Naive thymus-derived CD4-positive, alpha-beta T cell (primary cell): ENCODE measurements at places on chromosomes 16 and 17. TPM values are rescaled to one million over a fixed set of nuclear protein-coding genes. Genes with fewer than 3 reads are reported as not detected.

DNA sequence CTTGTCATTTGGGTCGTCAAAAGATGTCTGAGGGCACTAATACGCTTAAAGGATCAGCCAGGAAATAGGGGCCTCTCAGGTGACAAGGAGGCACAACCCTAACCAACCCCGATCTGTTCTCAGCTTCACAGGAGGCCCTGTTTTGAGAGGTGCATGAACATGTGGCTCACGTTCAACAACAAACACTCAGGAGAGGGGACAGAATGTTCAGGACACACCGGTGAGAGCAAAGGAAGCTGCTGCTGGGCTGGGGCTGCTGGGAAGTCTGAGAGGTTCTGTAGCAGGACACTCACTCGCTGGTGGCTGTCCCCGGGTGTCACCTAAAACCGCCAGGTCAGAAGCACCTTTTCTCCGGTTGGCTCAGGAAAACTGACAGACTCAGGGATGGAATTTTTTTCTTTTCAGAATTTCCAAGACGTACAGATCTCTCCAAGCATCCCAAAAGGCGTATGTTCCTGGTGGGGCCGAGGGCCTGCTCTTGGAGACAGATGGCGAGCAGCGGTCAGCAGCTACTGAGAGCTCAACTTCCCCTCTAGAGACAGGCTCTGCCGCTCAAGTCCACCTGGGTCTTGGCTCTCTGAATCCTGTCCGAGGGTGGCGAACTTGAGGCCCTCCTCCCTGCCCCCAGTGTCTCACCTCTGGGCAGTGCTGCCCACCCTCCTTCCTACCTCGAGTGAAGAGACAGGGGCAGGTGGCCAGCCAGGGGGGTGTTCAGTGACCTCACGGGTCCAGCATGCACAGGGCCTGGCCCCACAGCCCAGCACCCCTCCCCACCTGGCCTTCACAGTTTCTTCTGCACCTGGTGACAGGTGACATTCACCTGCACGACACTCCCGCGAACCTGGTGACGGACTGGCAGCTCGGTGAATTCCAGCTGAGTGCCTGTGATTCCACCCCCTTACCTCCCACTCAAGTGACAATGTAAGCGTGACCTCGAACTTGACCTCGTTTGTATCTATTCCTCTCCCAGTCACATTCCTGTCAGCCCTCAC lies 22.9 kb downstream of the CLUH start:
- no peaks in the 10 kb centered on the region for H3K4me1 ChIP-seq
- H3K27ac ChIP-seq = no peak overlapping the region
- DNase-seq = no peak
- H3K4me3 ChIP-seq = no peak overlapping the region
- H3K36me3 ChIP-seq = peaks cover 49% of the 10 kb centered on the region

The AKAP10 gene
- 50.5 TPM for total RNA-seq

- H3K27me3 ChIP-seq = no peaks in the 10 kb centered on the region
- no peaks in the 10 kb centered on the region for H3K4me1 ChIP-seq
- no peak overlapping the region for H3K27ac ChIP-seq
- no peaks in the 10 kb centered on the region for H3K36me3 ChIP-seq
Observed at GRCh38 chr16:13324851-13325250, 423.5 kb downstream of the SHISA9 start.

GRCh38 chr16:67383284-67383683 lies 10.0 kb downstream of the TPPP3 start:
- no peak overlapping the region for H3K27ac ChIP-seq
- no peak for DNase-seq
- H3K36me3 ChIP-seq = no peaks in the 10 kb centered on the region
- no peaks in the 10 kb centered on the region for H3K27me3 ChIP-seq

DNA sequence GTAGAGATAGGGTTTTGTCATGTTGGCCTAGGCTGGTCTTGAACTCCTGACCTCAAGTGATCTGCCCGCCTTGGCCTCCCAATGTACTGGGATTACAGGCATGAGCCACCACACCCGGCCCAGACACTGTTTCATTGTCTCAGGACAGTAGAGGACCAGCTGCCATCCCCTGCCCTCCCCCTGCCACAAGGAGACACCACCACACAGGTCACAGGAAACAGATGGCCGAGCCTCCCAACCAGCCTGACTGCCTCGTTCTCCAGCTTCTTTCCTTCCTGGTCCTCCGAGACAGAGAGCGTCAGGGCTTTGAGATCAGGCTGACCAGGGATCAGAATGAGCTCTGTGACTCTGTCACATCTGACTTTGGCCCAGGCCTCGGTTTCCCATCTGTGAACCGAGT lies 20.8 kb upstream of the RNPS1 start:
- H3K27me3 ChIP-seq = no peaks in the 10 kb centered on the region
- H3K27ac ChIP-seq = no peak overlapping the region
- no peak overlapping the region for H3K4me3 ChIP-seq
- no peaks in the 10 kb centered on the region for H3K4me1 ChIP-seq
- no peaks in the 10 kb centered on the region for H3K36me3 ChIP-seq
- no peak for DNase-seq

GRCh38 chr16:28858421-28858820 lies 5.2 kb upstream of the SH2B1 start:
- H3K27me3 ChIP-seq = no peaks in the 10 kb centered on the region
- DNase-seq = no peak
- H3K27ac ChIP-seq = no peak overlapping the region
- no peaks in the 10 kb centered on the region for H3K36me3 ChIP-seq
- H3K4me1 ChIP-seq = peaks cover 4% of the 10 kb centered on the region

DNA sequence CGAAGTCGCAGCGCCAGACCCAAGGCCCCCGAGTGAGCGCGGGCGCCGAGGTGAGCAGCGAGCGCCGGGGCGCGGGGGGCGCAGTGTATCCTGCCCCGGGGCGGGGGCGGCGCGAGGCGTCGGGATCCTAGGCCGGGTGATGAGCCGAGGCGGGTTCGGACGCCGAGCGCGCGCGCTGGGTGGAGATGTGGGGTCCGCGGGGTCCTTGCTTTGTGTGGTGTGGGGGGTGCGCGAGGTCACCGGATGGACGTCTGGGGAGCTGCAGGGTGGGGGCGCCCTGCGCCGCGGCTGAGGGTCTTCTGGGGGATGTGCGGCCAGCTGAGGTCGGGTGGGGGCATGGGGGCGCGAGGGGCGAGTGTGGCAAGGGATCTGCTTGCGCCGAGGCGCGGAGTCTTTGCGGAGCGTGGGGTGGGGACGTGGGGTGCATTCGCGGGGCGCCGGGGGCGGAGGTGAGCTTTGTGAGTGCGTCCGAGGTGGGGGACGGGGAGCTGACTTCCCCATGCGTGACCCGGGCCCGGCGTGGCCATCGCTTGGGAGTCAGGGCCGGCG lies 560 bp downstream of the RAI1 start:
- H3K4me3 ChIP-seq = peak overlapping the region; percentile 62
- H3K27me3 ChIP-seq = no peaks in the 10 kb centered on the region
- DNase-seq = peak; percentile 24

DNA sequence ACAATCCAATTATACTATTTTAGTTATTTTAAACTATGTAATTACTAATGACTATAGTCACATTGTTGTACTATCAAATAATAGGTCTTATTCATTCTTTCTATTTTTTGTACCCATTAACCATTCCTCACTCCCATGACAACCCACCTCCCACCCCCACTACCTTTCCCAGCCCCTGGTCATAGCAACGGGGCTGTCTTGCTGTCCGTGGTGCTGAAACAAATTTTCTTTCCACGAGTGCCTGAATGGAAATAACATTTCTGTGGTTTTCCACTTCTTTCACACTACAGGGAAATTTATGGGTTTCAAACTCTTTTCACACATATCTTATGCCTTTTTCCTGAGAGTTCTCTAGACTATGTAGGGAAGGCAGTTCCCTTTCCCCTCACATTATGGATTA lies 326.6 kb downstream of the PHKB start:
- no peak for DNase-seq
- no peak overlapping the region for H3K27ac ChIP-seq
- H3K4me1 ChIP-seq = no peaks in the 10 kb centered on the region
- no peaks in the 10 kb centered on the region for H3K27me3 ChIP-seq

DNA sequence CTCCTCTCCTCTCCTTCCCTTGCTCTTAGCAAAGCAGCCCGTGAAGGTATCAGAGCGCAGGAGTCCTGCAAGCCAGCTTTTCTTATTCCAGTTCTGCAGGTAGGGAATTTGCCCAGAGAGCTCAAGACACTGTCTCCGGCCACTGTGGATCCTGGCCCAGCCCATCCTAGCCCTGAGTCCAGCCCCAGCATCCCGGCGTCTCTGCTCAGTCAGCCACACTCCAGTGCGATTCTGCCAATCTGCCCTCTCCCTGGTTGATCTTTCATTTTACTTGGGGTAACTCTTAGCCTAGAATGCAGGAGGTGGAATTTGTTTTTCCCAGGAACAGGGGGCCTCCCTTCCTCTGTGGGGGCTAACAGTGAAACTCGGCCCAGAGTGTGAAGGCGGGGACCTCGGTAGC lies 176.9 kb upstream of the GSE1 start:
- H3K27ac ChIP-seq = no peak overlapping the region
- no peaks in the 10 kb centered on the region for H3K36me3 ChIP-seq
- DNase-seq = no peak
- H3K4me3 ChIP-seq = no peak overlapping the region
- no peaks in the 10 kb centered on the region for H3K27me3 ChIP-seq

The TAOK1 gene
- 68.6 TPM for total RNA-seq

DNA sequence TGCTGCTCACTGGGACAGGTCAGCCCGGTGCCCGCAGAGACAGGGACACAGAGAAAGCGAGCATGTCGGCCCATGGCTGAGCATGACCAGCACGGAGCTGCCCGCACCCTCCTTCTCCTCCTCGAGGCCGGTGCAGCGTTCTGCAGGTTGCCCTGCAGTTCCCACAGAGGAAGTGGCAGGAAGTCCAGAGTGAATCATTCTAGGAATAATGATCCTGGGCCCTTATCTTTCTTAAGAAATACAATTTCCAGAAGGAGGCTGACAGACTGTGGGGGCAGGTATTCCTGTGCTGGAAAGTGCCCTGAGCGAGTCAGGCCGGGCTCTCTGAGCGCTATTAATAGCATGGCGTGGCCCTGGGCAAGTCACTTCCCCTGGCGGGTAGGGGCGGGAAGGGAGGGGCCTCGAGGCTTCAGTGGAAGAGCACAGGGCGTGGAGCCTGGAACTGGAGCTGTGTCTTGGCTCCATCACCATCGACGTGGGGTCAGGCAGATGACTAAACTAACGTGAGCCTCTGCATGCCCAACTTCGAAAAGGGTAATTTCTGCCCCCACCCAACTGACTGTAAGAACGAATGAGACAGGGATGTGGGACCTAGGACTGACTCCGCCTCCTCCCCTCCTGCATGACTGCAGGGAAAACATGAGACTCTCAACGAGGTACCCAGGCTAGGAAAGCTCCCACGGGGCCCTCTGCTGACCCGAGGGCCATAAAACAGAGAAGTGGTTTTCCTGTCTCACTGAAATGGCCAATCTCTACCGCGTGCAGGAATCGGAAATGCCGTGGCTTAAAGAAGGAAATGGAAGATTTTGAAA lies 9.8 kb downstream of the TMEM204 start:
- peak overlapping the region; percentile 51 for H3K27ac ChIP-seq
- H3K27me3 ChIP-seq = no peaks in the 10 kb centered on the region
- peaks cover 20% of the 10 kb centered on the region for H3K36me3 ChIP-seq
- H3K4me1 ChIP-seq = peaks cover 70% of the 10 kb centered on the region
- peak; percentile 35 for DNase-seq

The SAP30BP gene
- 116 TPM for total RNA-seq

DNA sequence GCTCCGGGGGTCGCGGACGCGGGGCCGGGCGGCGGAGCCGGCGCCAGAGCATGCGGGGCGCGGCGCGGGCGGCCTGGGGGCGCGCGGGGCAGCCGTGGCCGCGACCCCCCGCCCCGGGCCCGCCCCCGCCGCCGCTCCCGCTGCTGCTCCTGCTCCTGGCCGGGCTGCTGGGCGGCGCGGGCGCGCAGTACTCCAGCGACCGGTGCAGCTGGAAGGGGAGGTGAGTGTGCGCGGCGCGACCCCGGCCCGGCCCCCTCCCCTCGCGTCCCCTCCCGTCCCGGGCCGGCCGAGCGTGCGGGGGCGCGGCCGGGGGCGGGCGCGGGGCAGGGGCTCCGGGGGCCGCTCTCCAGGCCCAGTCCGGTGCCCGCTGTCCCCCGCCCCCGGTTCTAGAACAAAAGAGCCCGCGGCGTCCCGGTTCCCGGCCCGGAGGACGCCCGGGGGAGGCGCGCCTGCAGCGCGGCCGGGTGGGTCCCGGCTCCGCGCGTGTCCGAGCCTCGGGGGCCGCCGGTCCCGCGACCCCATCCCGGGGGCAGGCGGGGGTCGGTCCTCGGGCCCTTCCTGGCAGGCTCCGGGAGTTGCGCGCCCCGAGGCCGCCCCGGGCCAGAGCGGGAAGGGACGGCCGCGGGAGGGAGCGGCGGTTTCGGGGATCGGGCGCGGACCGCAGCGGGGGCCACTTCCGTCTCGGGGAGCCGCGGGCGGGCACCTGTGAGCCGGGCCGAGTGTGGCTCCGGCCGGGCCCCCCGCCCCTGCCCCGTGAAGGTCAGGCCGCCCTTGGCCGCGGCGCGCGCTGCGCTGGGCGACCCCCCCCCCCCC lies 563 bp downstream of the METRNL start:
- H3K4me1 ChIP-seq = no peaks in the 10 kb centered on the region
- no peaks in the 10 kb centered on the region for H3K36me3 ChIP-seq
- H3K27me3 ChIP-seq = no peaks in the 10 kb centered on the region
- H3K27ac ChIP-seq = no peak overlapping the region
- no peak overlapping the region for H3K4me3 ChIP-seq

- no peaks in the 10 kb centered on the region for H3K27me3 ChIP-seq
- no peak overlapping the region for H3K27ac ChIP-seq
- DNase-seq = no peak
- H3K4me1 ChIP-seq = peaks cover 35% of the 10 kb centered on the region
- H3K4me3 ChIP-seq = no peak overlapping the region
- H3K36me3 ChIP-seq = no peaks in the 10 kb centered on the region
Observed at GRCh38 chr16:21611556-21612384, 12.4 kb downstream of the METTL9 start.

DNA sequence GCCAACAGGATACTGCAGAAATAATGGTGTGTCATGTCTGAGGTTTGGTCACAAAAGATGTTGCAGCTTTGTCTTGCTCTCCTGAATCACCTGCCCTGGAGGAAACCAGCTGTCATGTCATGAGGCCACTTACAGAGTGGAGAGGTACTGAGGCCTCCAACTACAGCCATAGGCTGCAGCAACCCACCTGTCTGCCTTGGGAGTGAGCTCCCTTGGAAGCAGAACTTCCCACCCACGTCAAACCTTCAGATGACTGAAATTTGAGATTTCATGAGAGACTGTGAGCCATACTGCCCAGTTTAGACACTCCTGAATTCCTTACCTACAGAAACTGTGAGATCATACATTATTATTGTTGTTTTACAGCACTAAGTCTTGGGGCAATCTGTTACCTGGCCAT lies 475.9 kb downstream of the HS3ST3B1 start:
- no peak for DNase-seq
- H3K4me1 ChIP-seq = no peaks in the 10 kb centered on the region
- H3K4me3 ChIP-seq = no peak overlapping the region
- no peaks in the 10 kb centered on the region for H3K27me3 ChIP-seq
- H3K36me3 ChIP-seq = no peaks in the 10 kb centered on the region

The FAM20A gene
- not detected in 2 replicates for total RNA-seq
